ENCODE measurements at places on chromosomes 3 and 15. TPM values are rescaled to one million over a fixed set of nuclear protein-coding genes. Genes with fewer than 3 reads are reported as not detected.

DNA sequence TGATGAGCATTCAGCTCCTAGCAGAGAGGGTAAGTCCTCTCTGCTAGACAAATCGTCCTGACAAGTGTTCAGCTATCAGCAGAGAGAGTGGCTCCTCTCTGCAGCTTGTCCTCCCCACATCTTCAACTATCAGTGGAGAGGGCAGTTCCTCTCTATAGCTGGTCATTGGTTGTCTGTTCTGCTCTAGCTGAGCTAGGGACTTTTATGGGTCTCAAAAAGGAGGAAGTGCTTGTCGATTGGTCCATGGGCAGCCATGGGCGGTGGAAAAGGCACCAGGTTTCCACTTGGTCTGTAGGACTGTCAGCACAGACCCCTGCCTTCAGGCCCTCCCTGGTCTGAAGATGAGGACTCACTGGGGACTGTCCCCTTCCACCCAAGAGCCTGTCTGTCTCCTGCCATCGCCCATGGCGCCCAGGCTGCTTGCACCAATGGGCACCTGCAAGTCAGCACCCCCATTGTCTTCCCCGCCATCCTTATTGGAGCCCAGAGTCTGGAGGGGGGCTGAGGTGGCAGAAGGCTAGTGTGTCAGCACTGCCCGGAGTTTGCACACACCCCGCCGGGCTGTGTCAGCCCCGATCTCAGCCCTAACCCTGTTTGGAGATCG, 264.7 kb downstream of the ZBBX start:
- no peak for DNase-seq

DNA sequence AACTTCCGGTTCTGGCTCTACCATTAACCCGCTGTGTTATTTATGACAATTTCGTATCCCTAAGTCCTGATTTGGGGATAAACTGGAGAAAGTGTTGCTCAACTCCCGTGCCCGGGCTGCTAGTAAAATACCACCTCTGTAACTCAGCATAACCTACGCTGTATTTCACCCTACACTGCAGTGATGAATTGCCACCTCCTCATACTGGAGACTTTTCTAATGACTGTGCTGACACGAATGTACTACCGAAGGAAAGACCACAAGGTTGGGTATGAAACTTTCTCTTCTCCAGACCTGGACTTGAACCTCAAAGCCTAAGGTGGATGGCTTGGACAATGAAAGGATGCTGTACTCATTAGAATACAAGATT, 16.5 kb downstream of the SLC51A start:
- no peak for DNase-seq

Gene SCG3
- total RNA-seq = not detected

DNA sequence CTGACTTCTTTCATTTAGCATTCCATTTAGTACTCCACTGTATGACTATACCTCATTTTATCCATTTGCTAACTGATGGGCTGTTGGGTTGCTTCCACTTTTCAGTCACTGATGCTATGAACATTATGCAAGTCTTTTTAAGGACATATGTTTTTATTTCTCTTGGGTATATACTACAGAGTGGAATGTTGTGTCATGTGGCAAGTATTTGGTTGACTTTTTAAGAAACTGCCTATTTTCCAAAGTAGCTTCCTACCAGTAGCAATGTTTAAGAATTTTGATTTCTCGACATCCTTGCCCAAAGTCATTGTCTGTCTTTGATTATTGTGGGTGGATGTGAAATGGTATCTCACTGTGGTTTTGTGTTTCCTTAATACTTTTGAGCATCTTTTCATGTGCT, 110.1 kb upstream of the TPM1 start:
- DNase-seq = no peak

GRCh38 chr3:141940194-141940776, 63.8 kb downstream of the ATP1B3 start:
- DNase-seq = no peak

DNA sequence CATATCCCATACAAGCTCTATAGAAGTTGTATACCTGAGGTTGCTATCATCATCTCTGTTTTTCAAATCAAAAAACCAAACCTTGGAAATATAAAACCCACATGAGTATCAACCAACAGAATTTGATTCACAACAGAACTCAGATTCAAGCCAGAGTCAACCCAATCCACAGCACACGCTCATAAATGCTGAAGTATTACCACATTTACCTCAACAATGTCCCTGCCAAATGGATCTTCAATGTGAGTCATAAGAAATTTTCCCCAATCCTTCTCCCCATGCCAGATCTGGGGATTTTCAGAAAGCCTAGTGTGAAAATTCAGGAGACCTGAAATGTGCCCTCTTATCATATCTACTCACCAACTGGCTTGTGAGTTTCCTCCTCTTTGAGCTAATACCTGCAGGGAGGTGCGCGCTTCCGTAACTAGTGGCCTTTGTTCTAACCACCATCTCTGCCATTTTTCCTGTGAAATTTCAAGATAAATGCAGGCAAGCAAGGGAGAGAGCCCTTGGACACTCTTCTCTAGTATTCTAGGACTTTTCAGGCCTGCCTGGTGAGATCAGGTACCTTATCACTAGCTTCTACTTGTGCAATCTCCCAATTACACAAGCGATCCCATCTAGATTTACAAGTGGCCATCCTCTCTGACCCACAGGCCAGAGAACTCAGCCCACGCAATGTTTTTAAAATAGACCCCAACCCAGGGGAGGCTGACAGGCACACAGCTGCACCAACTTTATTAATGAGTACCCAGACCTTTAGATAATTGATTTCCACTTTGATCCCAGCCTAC, 1076.9 kb upstream of the CFAP20DC start:
- DNase-seq = no peak

DNA sequence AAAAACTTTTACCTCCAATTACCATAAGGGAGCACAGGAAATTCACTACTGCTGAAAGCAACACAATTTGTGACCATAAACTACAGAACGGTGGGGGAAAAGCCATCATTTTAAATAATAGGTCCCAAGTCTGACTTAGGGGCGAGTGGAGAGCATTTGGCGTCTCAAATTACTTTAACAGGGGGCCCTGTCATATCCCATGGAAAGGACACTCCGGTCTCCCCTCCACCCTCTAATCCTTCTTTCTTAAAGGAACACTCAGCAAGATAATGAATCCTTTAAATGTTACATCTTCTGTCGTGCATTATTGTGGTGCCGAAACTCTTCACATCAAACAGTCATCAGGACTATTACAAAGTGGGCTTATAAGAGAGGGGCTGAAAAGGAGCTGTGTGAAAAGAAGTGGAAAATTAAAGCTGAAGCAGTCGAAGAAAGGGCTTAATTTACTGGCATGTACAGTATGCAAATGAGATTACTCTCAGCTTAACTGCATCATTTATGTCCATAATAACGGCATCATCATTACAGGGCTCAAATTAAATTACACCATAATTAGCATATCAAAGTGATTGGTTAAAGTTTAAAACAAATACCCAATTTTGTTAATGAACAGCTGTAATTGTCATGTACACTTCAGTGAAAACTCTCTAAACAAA, 342.2 kb downstream of the FOXP1 start:
- DNase-seq = no peak

DNA sequence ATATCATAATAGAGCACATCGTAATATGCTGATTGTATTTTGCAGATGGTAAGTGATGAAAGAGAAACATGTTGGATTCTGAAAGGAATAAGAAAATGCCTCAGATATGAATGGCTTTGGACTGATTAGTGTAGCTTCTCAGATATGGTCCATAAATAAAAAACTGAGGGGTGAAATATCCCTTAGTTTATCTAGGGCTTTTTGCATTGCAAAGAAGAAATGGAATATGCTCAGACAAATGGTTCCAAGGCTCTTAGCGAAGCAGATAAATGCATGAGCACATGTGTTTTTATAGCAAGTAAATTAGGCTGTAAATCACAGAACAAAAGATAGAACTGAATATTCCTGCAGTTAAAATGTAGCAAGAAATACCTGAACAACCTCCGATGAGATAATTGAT, 820.9 kb upstream of the GRM7 start:
- DNase-seq = no peak

Gene RARB
- total RNA-seq = not detected

DNA sequence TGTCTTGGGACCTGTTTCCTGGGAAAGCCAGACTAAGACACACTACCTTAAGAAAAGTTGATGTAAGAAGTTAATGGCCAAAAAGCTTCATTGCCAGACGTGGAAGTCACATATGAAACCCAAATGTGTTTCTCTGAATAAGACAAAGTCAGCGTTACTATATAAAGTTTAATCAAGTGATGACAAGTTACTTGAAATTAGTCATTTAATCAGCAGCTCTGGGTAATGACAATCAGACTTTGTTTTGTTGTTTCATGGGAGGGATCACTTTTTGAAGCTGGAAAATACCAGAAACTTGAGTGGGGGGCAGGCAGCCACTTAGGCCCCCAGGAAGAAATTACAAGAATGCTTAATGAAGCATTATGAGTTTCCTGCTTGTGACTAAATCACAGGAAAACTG, 218.6 kb downstream of the PTPRG start:
- no peak for DNase-seq

Gene PAQR5
- not detected for total RNA-seq

GRCh38 chr15:40892447-40893012, 1.7 kb upstream of the VPS18 start:
- no peak for DNase-seq

Gene TNNC1
- total RNA-seq = not detected

DNA sequence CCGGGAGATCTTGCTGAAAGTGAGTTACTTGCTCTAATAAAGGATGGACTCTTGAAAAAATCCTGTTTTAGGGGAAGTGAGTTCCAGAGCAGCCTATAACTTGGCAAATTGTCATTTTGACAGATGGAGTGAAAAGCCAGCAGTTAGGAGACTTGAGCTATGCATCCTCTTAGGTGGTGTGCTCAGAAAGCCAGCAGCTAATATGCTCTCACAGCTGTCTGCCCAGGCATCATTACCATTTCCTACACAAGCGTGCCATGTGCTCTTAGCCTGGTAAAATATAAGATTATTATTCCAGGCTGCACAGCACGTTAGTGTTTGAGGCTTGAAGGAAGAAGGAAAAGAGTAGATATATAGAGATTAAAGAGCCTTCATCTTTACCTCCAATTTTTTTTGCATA, 151.0 kb downstream of the CHL1 start:
- no peak for DNase-seq

Gene SCAANT1
- total RNA-seq = not detected

All from activated B cell treated with CpG ODN at 0.5 μM for 24 hours (primary cell).